ENCODE measurements at places on chromosomes 7 and 10.

DNA sequence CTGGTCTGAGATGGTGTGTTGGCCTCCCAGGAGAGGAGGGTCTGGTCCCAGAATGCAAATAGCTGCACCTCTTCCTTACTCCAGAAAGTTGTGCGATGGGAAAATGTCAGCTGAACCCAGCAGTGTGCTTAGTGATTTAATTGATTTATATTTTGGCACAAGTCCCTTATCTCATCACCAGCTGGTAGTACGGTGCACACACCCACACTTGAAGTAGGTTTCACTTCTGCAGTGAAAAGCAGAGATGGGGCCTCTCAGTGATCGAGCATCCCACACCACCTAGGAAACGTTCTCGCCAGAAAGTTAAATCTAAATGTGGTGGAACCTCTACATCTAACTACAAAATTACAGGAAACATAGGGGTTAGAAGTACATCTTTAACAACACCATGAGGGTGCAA is 80.4 kb downstream of the UBE3C start:
- DNase-seq = no peak

- no peak for DNase-seq
These were observed 51.9 kb downstream of the SKIDA1 start for GRCh38 chr10:21473541-21473940.

- DNase-seq = no peak
These were observed 93.2 kb downstream of the SH3PXD2A start for GRCh38 chr10:103762162-103762561.

- no peak for DNase-seq
These were observed 1.2 kb downstream of the SLC4A2 start for GRCh38 chr7:151060416-151061212.

- DNase-seq = no peak
These were observed 120.0 kb downstream of the ATXN7L1 start for GRCh38 chr7:105756367-105756766.

- DNase-seq = peak; percentile 92
These were observed at the start of gene GATAD1 for GRCh38 chr7:92447345-92448204. GATAD1 (plus strand) TSS chr7:92447482; CDS start chr7:92447730, 248 bp downstream.

GRCh38 chr10:47286591-47287315 is 13.2 kb upstream of the GDF10 start:
- DNase-seq = no peak

DNA sequence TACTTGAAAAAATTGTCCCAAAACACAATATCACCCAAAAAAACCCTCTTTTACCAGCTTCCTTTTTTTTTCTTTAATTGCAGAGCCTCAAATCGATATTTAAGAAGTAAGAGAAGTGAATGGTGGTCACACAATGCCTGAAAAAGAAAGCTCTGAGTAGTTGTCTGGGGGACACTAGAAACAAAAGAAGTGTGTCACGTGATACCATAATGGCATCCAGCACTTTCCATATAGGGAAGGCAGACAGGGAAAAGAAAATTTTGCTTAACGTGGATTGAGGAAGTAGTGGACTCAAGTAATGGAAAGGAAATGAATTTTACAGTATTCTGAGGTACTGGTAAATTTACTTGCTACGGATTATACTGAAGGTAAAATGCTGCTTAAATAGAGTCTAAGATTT is 765.9 kb upstream of the C7orf33 start:
- DNase-seq = no peak

GRCh38 chr7:21358648-21359047 is 69.2 kb upstream of the SP4 start:
- DNase-seq = no peak

- no peak for DNase-seq
These were observed 938.9 kb downstream of the NRG3 start for GRCh38 chr10:82813856-82814255.

All from endothelial cell (in vitro differentiated cells).